Panc1 (cell line): ENCODE measurements at places on chromosomes 1 and 21. TPM values are rescaled to one million over a fixed set of nuclear protein-coding genes. Genes with fewer than 3 reads are reported as not detected.

ANKRD45 gene
- total RNA-seq: not detected

WDR47 gene
- 9.6 TPM for total RNA-seq

BRINP2 gene
- total RNA-seq: not detected

SMCP gene
- total RNA-seq: not detected

PCP4 gene
- total RNA-seq: not detected
